ELF-1 (cell line): ENCODE measurements at places on chromosomes 13 and 19.

DNA sequence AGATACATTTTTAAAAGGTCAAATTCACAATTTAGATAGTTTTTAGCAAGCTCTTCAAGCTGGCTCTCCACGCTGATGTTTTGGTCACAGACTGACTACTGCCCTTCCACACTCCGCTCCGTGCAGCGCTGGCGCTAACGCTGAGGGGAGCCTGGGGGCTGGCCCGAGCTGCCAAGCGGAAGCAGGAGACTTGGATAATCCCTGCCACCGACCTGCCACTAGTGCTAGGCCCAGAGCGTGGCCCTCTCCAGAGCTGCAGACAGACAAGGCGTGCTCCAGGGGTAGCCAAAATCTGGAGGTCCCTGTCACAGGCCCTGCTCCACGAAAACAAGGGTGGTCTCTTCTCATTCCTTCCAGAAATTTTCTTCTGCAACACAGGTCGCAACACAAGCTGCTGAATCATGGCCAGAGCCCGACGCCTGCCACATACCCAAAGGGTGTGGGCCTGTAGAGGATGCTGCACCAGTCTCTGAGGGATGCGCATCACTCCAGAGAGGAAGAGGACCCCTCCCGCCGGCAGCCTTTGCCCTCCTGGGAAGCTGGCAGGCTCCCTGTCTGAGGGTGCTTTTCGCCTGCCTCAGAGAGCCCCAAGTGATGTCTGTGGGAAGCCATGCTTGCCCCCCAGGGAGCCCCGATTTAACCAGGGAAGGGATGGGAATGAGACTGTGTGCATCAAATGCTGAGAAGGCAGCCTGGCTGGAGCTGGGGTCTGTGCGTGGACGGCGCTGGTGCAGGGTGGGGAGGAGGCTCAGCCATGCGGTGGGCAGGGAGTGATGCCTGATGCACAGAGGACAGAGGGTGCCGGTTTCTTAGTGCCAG, 21.6 kb downstream of the CAPS start:
- no peak for DNase-seq

GRCh38 chr19:52691215-52691610, 43.6 kb downstream of the ZNF611 start:
- no peak for DNase-seq

GRCh38 chr19:10929402-10929794, 787 bp downstream of the TIMM29 start:
- no peak for DNase-seq

- no peak for DNase-seq
Observed at GRCh38 chr19:14669940-14670339, 4.7 kb downstream of the ADGRE3 start.

- DNase-seq = no peak
Observed at GRCh38 chr19:31318790-31319425, 30.3 kb downstream of the TSHZ3 start.

- DNase-seq = no peak
Observed at GRCh38 chr13:111275995-111276618, 44.3 kb upstream of the TEX29 start.

DNA sequence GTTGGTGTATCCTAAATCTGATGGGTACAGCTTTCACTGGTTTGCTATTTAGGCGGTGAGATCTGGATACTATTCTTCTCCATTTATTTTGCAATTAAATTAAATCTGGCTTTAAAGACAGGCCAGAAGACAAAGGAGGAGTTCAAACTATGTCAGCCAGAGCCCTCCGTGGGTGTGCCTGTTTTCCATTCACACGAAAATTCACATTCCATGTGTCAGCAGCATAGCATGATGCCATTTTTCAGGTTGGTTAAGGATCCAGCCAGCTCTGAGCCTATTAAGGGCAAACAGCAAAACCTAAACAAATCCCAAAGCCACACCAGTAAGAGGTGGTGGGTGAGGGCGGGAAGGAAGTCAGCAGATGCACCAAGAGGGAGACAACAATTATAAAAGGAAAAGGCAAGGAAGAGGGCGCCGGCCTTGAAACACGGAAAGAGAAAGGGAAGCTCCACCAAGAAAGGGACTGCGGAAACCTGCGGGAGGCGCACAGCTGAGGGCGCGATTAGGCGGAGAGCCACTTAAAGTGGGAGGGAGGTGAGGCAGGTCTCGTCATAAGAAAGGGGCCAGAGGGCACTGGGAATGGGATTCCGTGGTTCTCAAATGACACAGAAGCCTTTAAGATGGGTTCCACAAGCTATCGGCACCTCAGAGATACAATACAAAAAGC, 43.0 kb downstream of the CARS2 start:
- DNase-seq = no peak

DNA sequence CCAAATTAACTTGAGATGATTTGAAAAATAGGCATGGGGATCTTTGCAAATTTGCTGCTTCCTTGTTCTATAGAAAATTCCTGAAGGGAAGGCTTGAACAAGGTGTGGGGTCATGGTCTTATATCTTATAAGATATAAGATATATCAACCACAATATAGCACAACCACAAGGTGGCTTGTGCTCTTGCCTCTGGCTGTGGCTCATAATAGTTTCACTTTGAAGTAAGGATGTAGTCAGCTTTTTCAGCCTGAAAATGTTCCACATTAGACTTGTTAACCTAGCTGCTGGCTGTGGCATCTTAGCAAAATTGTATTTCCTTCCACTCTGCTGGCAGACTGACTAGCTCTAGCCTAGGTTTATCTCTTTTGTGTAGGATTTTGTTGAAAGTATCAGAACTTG, 169.7 kb downstream of the KLF5 start:
- no peak for DNase-seq

DNA sequence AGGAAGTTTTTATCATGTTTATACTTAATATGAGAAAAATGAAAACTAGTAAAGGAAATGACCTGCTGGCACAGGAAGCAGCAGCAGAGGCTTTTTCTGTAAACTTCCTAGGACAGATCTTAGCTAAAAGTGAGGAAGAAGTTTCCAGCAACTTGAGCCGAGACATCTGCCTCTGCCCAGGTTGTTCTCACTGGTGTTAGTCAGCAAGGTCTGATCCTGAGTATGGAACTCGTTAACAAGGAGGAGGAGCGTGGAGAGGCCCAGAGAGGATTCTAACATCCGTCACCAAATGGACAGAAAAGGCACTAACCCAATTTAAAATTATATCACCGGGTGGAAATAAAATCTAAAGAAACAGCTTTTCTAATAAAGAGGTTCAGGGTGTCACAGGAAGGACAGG, 43.6 kb downstream of the PHF11 start:
- no peak for DNase-seq

DNA sequence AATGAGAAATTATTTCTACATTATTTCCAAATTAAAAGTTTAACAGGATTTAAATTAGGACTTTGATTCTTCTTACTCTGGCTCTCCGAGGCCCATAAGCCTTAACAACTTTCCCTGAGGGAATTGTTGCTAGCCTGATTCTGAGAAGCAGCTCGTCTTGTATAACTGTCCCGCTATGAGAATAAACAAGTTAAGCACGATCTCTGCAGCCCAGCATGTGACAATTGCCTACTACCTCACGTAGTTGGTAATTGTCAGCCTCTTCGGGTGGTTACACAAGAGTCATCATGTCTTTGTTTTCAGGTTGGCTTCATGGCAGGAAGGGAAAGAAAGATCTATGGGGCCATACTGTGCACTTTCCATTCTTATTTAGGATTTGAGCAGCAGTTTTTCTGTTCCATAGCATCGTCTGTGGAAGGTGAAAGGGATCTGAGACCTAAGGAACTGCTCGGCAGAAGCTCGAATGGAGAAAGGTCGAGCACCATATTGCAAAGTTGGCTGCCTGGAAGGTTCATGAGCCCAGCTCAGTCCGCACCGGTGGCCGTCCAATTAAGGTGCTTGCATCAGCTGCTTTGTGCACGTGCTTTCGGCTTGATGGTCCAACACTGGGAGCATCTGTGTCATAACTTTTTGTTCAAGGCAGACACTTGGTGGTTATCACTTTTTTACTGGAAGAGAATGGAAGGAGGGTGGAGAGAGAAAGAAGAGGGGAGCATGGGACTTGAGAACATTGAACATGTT, 1.8 kb upstream of the STARD13 start:
- DNase-seq = no peak

GRCh38 chr19:57016076-57016475, 103.7 kb upstream of the USP29 start:
- DNase-seq = no peak

- no peak for DNase-seq
Observed at GRCh38 chr19:13583114-13583513, 76.8 kb upstream of the CACNA1A start.

DNA sequence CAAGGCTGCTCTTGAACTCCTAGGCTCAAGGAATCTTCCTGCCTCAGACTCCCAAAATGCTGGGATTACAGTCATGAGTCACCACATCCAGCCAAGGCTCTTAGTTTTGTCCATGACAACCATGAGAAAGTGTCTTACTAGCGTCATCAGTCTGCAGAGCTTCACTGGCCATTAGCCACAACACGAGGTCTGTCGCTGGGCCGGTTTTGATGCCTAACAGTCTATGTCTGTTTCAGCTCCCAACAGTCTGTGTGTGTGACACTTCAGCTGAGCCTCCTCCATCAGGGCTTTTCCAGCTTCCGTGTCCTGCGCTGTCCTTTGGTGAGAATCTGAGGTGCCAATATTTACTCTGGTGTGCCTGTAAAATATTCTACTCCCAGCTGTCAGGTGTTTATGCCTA, 47.6 kb downstream of the CEP89 start:
- DNase-seq = no peak

DNA sequence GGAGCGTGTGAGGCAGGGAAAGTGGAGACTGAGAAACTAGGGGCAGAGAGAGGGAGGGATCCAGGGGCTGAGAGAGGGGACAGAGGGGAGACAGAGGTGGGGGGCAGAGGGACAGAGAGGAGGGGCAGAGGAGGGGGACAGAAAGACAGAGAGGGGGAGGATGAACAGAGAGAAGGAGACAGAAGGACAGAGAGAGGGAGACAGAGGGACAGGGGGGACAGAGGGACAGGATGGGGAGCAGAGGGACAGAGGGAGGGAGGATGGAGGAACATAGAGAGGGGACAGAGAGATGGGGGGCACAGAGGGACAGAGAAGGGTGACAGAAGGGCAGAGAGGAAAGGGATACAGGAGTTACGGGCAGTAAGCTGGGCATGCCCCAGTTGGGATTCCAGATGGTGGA, 14.7 kb upstream of the NANOS2 start:
- no peak for DNase-seq

- DNase-seq = no peak
Observed at GRCh38 chr19:18905513-18906236, 9.7 kb upstream of the CERS1 start.

- no peak for DNase-seq
Observed at GRCh38 chr19:39405958-39406655, 540 bp upstream of the ZFP36 start.

GRCh38 chr13:97202761-97203160, 19.4 kb upstream of the MBNL2 start:
- DNase-seq = no peak

DNA sequence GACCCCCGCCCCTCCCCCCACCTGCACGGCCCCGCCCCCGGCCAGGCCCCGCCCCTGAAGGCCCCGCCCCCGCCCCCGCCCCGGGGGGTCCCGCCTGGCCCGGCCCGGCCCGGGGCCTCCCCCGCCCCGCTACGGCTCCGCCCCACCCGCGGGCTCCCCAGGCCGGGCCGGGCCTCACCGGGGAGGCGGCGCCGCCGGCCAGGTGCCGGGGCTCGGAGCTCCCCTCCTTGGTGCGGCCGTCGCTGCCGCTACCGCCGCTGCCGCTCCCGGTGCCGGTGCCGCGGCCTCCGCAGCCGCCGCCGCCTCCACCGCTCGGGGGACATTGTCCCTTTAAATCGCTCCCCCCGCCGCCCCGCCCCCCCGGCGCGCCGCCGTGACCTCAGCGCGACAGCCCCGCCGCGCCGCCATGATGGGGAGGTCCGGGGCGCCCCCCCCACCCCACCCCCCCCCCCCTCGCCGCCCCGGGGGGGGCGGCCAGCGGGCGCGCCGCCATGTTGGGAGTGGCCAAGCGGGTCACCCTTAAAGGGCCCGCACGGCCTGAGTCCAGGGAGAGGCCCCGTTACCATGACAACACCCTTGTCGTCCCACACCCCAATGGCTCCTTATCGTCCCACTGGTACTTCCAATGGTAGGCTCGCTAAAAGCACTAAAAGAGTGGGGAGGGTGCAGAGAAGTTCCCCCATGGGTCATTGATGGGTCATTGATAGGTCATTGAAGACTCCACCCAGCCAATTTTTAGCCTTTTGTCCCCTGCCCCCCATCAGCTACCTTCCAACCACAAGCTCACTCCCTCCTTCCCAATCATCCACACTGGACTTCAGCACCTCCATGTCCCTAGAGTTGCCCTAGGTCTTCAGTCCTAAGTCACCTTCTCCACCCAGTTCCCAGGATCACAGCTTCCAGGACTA, at the start of gene WIZ:
Gene WIZ, minus strand, starts transcription at position 337 of the 908 bp plus-strand sequence. CDS start 1,649 bp downstream, outside the sequence.
- DNase-seq = peak; percentile 42

GRCh38 chr13:103168901-103169508, 102.8 kb upstream of the SLC10A2 start:
- DNase-seq = no peak

DNA sequence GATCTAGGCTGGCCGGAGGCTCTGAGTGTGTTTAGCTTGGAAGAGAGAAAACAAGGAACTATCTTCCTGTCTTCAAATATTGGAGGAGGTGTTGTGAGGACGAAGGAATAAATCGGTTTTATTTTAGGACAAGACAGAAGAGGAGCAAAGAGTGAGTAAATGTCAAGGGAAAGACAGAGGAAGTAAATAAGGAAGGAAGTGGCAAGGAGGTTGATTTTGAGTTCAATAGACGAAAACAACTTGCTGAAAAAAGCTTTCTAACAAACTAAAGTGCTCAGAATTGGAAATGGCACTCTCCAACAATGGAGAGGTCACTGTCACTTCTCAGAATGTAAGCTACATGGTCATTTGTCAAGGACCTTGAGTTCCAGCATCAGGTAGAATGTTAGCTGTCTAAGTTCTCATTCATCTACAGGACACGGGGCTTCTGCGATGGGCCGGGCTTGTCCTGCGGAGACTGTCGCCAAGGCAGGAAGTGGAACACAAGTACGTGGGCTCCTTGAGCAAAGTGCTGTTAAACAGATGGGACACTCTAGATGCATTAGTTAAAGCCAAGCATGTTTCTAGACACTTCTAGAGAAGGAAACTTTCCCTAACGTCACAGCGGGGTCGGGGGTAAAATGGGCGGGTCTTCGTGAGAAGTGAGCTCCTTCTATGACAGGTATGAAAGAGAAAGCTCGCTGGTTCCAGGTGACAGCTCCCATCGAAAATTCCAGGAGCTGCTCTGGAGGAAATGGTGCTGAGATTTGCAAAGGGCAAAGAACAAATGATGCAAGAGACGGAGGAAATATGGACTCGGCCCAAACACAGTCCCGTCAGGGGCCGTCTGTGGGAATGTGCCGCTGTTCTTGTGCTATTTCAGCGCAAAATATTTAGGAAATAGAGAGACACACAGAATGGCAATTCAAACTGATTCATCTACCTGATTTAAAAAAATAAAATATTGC, 103.9 kb upstream of the UBL3 start:
- DNase-seq = no peak
